Ecto neural progenitor cell (in vitro differentiated cells): ENCODE measurements at places on chromosomes 4 and X.

DNA sequence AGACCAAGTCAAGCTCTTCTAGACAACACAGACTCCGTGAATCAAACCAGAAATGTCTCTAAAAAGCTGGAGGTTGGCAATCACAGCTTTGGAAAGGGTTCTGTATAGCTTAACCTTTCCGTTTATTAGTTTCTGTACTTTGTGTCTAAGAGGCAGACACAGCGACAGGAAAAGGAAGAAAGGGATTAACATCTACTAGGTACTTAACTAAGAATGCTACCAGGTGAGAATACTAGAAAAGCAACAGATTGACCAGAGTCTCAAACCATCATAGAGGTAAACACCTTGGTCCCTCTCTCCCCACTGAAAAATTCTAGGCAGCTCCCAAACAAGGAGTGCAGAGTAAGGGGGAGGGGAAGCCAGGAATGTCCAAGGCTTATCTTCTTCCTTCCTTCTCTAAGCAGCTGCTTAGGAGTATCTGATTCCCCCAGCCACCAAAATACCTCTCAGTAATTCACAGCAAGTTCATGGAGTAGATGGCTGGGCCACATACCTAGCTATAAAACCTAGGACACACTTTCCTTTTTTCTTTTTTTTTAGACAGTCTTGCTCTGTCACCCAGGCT lies 80.8 kb downstream of the APBB2 start:
- DNase-seq, result no peak

DNA sequence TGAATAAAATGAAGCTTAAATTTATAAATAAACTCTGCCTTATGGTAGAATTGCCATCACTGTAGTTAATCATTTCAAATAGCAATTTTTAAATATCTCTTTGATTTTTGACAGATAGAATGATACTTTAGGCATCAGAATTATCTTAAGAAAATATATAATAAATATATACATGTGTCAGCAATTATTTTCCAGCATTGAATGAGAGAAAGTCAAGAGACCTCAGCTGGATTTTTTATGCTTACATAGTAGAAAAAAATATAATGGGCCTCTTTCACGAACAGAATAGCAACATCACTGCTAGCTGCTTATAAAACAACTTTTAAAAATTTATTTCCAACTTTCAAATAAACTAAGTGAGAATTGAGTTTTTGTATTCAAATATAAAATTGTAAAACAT lies 424.0 kb upstream of the MAGEB16 start:
- DNase-seq, result no peak

DNA sequence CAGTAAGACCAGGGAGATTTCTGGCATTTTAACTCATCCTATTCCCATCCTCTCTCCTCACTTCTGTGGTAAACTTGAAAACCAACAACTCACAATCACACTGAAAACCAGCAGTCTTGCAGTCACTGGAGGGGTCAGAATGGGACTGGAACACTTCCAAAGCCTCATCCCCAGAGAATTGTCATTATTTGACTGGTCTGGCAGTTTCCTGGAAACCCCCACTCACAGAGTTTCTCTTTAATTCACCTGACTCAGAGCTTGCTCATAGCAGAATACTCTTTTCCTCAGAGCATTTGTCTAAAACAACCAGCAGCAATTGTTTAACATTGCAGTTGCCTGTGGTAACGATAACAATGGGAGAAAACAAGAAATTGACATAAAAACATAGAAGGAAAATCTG lies 7.3 kb upstream of the RAB9B start:
- no peak for DNase-seq

- no peak for DNase-seq
Measured at GRCh38 chr4:149884046-149884445, 68.4 kb upstream of the IQCM start.

GRCh38 chr4:167642250-167642649 lies 408.0 kb upstream of the SPOCK3 start:
- no peak for DNase-seq

DNA sequence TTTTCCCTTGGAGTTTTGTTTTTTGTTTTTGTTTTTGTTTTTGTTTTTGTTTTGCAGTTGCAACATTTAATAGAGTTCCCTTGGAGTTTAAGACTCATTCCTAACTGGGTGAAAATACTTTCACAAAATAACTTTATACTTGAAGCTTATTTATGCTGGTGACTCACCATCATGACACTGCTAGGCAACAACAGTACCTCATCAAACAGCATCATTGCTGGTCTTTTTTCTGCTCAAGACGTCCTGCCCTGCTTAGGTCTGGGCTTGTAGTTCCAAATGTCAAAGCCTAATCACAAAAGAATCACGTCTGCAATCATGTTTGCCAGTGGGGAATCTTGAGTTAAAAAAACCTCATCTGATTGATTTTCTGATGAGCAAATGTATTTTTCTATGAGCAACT lies 105.7 kb upstream of the PRPS2 start:
- no peak for DNase-seq

GRCh38 chr4:129550281-129550785 lies 454.4 kb downstream of the C4orf33 start:
- no peak for DNase-seq

DNA sequence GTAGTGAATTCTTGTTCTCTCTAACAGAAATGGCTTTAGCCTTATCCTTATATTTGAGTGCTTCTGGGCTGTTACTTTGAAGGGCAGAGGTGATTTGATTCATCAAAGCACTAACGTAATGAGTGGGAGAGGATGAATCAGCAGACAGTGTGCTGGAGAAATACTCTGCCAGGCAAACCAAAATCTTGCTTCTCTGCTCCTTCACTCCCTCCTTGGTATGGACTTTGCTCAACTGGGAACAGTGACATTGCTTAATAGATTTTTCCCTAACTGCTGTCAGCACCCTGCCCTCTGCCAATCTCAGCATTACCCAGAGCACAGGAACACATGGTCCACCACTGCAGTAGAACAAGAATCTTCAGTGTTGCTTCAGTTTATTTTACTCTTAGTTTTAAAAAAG lies 56.0 kb downstream of the PDLIM5 start:
- no peak for DNase-seq

- DNase-seq, result no peak
Measured at GRCh38 chr4:154616287-154616686, 3.8 kb upstream of the FGG start.

- DNase-seq, result no peak
Measured at GRCh38 chr4:129561886-129562671, 466.1 kb downstream of the C4orf33 start.

DNA sequence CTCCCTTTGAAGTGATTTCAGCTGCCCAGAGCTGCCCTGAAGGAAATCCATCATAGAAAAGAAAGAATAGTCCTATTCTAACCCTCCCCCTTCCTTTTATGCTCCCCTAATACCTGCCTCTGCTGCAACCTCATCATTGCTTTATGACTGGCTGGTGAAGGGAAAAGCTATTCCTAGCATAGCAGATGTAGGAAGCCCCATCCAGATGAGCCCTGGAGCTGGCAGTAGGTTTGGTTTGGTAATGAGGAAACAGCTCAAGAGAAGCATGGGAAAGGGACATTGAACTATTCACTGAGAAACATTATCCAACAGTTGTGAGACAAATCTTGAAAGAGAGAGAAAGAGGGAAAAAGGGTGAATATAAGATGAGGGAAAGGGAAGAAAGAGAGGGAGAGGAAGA lies 29.2 kb downstream of the ARSJ start:
- no peak for DNase-seq

DNA sequence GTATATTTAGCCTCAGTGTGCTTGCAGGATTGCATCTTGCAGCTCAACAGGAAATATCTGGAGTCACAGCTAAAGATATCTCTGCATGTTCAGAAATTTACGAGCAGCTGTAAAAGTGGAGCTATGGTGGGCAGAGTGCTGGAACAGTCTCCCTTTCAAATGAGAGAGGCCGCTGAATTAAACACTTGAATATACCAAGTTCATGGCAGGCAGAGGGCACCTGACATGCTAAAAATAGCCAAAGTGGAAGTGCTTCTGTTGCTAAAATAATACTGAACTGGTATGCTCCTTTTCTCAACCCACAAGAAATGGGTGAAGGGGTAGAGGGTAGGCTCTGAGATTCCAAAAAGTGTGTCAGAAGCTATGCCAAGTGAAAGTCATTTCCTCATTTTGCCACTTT lies 98.1 kb downstream of the MGST2 start:
- no peak for DNase-seq

- DNase-seq, result no peak
Measured at GRCh38 chr4:16351161-16351560, 124.9 kb upstream of the TAPT1 start.

DNA sequence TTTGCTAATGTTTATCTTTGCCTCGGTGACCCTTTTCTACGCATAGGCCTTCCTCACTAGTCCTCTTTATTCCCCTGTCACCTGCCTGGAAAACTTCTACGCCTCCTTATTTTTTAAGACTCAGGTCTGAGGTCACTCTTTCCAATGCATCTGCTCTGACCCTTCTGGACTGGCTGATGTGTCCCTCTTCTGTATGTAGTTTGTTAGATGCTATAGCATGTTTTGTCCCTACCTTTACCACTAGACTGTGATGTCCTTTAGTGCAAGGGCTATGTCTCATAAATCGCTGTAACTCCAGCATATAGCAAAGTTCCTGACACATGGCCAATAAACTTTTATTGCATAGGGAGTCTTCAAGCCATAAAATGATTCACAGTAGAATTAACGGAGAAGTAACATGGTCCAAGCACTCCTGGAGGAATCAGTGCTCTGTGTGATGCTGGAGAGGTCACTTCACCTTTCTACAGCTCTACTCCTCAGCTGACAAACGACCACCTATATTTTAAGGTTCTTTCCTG lies 872.5 kb upstream of the SLIT2 start:
- DNase-seq, result no peak

- DNase-seq, result no peak
Measured at GRCh38 chr4:102527695-102528283, 26.6 kb downstream of the NFKB1 start.

GRCh38 chr4:47835494-47835893 lies 2.4 kb downstream of the CORIN start:
- DNase-seq, result no peak

DNA sequence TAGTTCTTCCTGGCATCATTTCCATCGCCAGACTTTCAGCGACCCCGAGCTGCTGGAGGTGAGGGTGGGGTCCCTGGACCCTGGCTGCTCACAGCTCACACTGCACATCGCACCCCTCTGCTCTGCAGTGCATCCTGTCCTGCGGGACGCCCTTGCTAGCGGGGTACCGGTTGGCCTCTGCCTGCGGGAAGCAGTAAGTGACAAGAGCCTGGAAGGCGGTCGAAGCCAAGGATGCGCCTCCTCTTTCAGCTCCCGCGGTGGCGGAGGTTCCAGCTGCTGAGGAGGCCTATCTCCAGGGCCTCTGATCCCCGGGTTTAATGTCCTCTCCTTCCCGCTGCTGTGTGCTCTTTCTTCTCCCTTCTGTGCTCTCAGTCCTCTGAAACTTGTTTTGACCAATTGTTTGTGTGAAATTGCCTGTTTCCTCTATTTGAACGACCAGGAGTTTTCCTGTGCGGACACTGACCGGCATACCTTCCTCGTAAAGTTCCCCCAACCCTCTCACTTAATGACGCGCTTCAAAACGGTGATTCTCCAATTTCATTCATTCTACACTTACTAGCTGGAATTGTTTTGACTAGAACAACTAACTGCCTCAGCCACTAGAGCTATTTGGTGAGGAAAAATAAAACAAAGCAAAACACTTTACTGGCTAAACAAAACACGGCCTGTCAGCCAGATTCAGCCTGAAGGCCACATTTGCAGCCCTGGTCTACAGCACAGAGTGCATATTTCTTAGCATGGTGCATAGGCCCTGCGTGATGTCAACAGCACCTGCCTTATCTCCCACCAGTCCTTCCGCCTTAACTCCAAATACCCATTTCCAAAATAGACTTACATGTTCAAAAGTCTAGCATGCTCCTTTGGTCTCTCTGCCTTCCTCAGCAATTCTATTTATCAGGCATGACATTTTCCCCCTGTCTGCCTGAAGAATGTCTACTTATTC lies 28.0 kb downstream of the MGAT4D start:
- DNase-seq, result no peak

- DNase-seq, result no peak
Measured at GRCh38 chrX:53133400-53133799, 39.5 kb downstream of the KANTR start.

- no peak for DNase-seq
Measured at GRCh38 chrX:75603833-75604232, 81.0 kb upstream of the ZDHHC15 start.

DNA sequence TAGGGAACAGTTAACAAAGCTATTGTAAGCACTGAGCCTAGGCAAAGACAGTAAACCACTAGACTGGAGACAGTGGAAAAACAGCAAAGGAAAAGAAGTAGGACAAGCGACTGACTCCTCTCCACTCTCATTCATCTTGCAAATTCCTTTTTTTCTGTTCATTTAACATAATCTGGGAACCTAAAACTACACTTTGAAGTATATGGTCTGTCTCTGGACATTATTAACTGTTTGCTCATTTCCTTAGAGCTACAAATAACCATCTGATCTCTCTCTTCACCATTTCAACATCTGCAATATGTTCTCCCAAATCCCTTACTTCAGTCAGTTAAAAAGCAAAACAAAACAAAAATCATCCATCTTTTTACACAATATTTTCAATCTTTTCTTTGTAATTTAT lies 642 bp downstream of the HMGN5 start:
- no peak for DNase-seq

DNA sequence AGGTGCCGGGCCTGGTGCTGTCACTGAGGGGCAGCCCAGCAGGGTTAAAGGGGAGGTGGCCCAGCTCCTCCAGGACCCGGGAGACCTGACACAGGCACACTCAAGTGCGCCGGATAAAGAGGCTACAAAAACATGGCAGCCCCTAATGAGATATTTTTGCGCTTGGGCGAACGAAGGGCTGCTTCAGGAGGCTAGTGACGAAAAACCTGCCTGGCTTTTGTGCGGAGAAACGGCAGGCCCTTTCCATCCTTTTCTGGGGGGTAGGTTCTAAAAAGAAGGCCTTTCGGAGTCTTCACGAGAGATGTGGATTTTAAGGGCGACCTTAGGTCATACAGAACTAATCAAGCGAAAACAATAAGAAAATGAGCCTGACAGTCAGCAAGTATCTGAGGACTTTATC lies 35.5 kb downstream of the HELT start:
- DNase-seq, result no peak

- DNase-seq, result no peak
Measured at GRCh38 chr4:97593248-97593647, 550.0 kb downstream of the STPG2 start.

DNA sequence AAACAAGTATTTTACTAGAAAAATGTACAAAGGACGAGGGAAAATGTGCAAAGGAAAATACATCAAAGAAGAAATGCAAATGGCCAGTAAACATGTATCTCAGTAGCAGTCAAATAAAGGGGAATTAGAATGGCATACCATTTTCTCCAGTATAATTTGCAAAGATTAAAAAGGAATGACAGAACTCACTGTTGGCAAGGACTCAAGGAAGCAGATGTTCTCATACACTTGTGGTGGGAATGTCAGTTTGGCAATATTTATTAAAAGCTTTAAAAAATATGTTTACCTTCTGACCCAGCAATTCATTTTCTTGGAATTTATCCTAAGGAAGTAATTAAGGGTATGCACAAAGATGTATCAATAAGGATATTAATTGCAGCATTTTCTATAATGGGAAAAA lies 7.6 kb downstream of the CLCN5 start:
- DNase-seq, result no peak

GRCh38 chr4:26217961-26218676 lies 102.7 kb upstream of the RBPJ start:
- no peak for DNase-seq
